ENCODE measurements at places on chromosomes 3 and 15. TPM values are rescaled to one million over a fixed set of nuclear protein-coding genes. Genes with fewer than 3 reads are reported as not detected.

DNA sequence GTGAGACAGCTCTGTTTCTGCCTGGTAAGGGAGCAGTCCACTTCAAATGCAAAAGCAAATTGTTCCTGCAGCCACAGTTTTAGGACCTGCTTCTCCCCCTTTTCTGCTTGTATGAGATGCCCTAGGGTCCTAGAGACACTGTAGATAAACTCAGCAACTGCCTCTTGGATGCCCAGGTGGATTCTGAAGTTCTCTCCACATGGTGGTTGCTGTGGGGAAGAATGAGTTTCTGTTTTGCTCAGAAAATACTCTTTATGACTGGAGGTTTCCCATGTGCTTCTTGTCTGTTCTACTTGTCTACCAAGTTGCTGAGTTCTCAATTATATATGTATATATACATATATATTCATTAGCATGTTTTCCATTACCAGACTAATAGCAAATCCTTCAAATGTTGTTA is 5.6 kb upstream of the ZNF80 start:
- no peak for DNase-seq

- DNase-seq, result no peak
Measured at GRCh38 chr3:162517110-162517509, 1020.5 kb downstream of the OTOL1 start.

- no peak for DNase-seq
Measured at GRCh38 chr3:35864871-35865270, 225.5 kb downstream of the ARPP21 start.

- DNase-seq, result peak; percentile 65
Measured at GRCh38 chr3:64030741-64031140, 7.4 kb upstream of the PSMD6 start.

DNA sequence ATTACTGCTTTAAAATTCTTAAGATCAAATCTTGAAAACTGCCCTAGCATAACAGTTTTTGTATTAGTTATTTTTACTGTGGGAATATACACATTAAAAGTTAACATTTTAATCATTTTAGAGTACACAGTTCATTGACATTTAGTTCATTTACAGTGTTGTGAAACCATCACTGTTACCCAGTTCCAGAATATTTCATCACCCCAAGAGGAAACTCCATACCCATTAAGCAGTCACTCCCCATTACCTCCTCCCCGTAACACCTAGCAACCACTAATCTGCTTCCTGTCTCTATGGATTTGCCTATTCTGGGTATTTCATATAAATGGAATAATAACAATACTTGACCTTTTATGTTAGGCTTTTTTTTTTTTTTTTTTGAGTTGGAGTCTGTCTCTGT is 164.1 kb upstream of the LRRFIP2 start:
- no peak for DNase-seq

Gene OIP5
- 0.19 TPM for total RNA-seq

- DNase-seq, result peak; percentile 58
Measured at GRCh38 chr15:67146234-67146633, 80.8 kb downstream of the SMAD3 start.

GRCh38 chr3:102092617-102093466 is 243.5 kb downstream of the NFKBIZ start:
- DNase-seq, result no peak

- no peak for DNase-seq
Measured at GRCh38 chr3:16186086-16186485, 11.6 kb downstream of the GALNT15 start.

DNA sequence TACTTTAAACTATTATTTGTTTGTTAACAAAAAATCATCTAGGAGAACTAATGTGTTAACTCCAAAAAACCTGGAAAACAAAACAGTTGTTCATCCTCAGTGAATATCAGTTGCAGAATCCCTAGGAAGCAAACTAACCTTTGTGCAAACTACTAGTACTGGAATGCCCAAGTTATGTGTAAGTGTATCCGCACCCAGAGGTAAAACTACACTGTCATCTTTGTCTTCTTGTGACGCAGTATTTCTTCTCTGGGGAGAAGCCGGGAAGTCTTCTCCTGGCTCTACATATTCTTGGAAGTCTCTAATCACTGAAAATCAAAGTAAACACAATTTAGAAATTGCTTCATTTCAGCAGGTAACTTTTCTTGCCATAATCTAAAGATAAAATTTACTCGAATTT is 29.8 kb downstream of the DYNC1LI1 start:
- DNase-seq, result no peak

- no peak for DNase-seq
Measured at GRCh38 chr3:81261996-81262395, 499.4 kb downstream of the GBE1 start.

Gene FILIP1L
- 84.9 TPM for total RNA-seq

DNA sequence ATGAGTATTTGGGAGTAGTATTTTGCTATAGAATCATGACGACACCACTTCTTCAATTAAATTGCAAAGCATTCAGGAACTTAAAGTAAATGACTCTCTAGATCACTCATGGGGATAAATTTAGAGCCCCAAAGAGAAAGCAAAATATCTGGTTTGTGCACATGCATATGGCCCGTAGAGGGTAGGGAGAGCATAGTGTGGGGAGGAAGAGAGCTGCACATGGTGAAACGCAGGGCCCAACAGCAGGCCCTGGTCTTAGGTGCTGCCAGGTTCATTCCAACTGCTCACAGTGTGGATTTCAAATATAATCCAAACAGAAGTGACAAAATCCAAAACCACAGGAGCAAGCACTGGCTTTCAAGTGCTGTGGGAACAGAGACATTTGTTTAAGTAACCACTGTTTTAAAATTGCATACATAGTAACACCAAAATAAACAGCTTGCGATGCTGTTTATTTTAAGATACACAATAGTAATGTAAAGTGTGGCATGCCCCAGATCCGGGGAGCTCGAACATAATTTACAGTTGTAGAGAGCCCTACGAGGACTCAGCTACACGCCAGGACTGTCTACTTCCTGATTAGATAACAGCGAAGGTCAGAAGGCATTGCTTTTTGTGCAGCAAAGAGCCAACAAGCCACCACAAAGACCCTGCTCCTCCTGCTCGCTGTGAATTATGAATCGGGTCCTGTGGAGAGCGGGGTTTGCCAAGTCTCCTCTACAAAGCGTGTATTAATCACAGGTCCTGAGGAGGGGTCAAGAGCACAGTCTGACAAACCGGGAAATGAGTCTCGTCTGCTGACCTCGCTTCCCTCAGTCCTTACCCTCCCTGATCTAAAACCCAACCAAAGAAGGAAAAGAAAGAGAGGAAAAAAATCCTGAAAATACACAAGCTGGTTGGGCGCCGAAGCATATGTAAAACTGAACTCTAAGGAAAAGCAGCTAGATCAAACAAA is 80.6 kb downstream of the MEIS2 start:
- DNase-seq, result no peak

Gene ROPN1
- total RNA-seq, result not detected

GRCh38 chr15:71373917-71374316 is 258.6 kb downstream of the THSD4 start:
- DNase-seq, result no peak

Gene PCLAF
- 0.58 TPM for total RNA-seq

DNA sequence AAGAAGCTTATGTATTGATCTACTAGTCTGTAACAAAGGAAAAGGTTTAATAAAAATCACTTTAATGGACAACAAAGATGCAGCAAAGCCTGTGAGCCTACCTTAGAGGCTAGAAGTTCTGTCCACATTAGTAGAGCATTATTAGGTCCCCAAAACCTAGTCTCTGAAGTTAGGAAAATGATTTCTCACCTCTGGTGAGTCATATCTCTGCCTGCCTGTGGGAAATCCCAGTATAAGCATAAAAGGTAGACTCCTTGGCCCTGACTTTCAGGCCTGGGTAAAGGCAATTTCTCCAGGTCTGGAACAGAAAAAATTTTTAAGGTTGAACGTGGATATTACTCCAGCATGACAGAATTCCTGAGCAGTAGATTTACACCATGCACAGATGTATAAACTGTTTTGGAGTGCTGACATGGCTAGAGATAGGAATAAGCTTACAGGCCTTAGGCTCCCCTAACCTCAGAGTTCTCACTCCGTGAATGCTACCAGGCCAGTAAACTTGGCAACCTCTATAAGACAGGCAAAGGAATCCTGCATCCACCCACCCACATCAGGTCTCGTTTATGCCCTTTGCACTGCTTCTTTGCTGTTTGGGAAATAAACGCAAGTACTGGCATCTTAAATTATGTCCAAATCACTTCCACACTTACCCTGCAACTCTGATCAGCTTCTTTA is 104.1 kb downstream of the SERPINI1 start:
- no peak for DNase-seq

Gene MED12L
- total RNA-seq, result 0.82 TPM

All from left ventricle myocardium inferior (tissue), 1 donor.